ENCODE measurements at places on chromosomes 12 and 14. TPM values are rescaled to one million over a fixed set of nuclear protein-coding genes. Genes with fewer than 3 reads are reported as not detected.

Gene LBHD2
- 1.2 TPM for total RNA-seq

Gene SMOC1
- total RNA-seq = 33.7 TPM

Gene ENDOU
- total RNA-seq = not detected

Gene RASSF8
- 49.6 TPM for total RNA-seq

Gene FGD4
- total RNA-seq = 71.3 TPM

Gene PSEN1
- total RNA-seq = 62.3 TPM

Gene GUCY2C
- not detected for total RNA-seq
